ENCODE measurements at places on chromosomes 5 and 9.

DNA sequence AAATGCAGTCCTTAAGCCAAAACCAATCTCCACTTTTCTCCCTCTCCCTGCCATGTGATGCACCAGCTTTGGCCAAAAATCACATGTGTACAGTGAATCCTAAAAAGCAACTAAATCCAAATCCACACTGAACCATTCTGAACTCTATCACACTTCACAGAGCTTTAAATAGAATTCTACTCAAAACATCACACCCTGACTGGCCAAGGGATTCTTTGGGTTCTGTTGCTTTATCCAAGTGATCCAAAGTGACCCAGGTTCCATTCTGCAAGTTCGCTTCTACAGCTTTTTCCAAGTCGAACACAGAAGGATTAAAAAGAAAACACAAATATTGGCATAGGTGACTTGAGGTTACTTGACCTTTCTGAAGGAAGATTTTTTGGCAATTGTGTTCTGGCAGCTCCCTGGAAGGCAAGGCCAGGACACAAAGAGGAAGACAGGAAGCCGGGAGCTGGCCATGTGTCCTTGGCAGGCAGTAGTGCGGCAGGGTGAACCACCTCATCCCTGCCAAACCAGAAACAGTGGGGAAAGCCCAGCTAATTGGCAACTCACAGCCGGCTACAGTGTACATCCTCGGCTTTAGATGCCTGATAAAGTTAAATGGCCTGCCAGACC lies 115.0 kb downstream of the NFIB start:
- no peak for DNase-seq

DNA sequence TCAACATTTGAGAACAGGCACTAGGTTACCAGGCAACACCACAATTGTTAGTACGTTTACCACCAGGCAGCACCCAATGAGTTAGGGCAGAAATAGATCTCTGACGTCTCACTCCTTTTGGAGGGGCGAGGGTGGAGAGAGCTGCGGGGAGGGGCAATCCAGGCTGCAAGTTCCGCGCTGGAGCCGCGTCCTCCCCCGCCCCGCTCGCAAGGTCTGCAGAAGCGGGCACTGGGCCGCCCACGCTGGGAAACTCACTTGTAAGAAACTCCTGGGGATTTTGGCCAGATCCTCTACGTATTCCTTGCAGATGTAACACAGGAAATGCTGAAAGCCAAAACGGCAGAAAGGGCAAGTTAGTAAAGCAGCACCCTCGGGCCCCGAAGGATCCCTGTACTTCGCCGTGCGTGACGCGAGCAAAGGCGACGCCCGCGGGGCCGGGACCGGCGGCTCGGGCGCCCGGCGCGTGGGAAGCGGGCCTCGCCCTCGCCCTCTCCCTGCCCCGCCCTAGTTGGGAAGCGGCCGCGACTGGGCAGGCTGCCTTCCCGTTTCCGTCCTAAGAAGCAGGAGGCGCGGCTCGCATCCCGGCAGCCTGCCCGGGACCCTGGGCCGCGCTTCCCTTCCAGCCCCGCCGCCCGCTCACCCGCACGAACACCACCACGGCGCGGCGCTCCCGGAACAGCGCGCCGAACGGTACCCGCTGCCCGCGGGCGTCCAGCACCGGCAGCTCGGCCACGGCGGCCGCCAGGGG lies 493 bp downstream of the PRXL2C start:
- peak; percentile 69 for DNase-seq

DNA sequence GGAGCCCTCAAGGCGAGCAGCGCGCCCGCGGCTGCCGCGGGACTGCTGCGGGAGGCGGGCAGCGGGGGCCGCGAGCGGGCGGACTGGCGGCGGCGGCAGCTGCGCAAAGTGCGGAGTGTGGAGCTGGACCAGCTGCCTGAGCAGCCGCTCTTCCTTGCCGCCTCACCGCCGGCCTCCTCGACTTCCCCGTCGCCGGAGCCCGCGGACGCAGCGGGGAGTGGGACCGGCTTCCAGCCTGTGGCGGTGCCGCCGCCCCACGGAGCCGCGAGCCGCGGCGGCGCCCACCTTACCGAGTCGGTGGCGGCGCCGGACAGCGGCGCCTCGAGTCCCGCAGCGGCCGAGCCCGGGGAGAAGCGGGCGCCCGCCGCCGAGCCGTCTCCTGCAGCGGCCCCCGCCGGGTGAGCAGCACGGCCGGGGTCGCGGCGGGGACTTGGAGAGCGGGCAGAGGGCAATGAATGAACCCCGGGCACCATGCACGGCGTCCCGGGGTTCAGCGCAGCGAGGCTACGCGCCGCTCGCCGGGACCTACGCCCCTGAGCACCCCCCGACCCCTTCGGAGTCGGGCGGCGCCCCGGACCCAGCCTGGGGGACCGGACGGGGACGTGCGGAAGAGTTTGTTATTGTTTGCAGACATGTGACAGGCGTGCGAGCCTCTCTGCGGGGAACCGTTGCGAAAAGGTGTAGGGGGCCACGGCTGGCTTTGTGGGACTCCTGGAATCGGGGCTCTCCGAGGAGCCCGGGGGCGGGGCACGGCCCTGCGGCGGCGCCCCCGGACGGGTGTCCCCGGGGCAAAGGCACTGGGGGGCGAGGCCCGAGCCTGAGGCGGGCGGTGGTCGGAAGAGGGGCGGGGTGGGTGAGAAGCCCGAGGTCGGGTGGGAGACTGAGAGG lies 553 bp downstream of the MAP3K1 start:
- peak; percentile 54 for DNase-seq

DNA sequence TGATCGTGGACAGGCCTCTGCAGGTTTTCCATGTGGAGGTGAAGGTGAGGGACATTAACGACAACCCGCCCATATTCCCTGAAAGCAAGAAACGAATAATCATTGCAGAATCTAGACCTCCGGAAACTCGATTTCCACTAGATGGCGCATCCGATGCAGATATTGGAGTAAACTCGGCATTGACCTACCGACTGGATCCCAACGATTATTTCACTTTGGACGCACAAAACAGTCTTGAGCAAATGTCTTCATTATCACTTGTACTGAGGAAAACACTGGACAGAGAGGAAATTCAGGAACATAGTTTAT lies 621 bp downstream of the PCDHA13 start:
- DNase-seq: no peak

- DNase-seq: no peak
Observed at GRCh38 chr9:13804532-13804931, 509.4 kb downstream of the NFIB start.

- DNase-seq: no peak
Observed at GRCh38 chr5:18141222-18141621, 507.0 kb downstream of the TAF11L14 start.

DNA sequence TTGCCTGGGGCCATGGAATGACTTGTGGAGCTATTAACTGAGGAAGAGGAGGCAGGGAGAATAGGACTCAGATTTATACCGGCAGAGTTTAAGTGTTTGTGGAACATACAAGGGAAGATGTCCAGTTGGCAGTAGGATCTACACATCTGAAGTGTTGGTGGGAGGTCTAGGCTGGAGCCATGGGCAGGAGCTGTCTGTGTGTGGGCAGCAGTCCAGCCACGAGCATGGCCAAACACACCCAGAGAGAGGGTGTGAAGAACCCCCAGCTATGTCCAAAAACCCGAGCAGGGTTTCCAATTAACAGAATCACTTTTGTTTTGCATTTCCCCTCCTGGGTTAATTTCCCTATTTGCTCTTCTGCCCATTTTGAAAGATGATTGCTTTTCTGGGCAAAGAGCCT lies 393.7 kb downstream of the CDK5RAP2 start:
- no peak for DNase-seq

GRCh38 chr9:9961487-9961886 lies 651.3 kb downstream of the PTPRD start:
- DNase-seq: no peak

DNA sequence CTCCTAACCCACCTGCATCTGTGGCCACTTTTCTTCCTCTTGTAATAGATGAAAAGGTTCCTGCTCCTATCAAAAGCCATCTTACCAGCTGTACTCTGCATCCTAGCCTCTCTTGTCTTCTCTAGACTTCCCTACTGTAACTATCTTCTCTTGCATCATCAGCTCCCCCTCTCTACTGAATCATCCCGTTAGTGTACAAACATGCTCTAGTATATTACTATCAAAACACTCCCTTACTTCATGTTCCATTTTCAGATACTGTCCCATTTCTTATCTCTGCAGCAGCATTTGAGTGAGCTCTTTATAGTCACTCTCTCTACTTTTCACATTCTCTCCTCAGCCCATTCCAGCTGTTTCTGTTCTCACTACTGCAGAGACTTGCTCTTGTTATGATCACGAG lies 2.8 kb downstream of the SRA1 start:
- no peak for DNase-seq

DNA sequence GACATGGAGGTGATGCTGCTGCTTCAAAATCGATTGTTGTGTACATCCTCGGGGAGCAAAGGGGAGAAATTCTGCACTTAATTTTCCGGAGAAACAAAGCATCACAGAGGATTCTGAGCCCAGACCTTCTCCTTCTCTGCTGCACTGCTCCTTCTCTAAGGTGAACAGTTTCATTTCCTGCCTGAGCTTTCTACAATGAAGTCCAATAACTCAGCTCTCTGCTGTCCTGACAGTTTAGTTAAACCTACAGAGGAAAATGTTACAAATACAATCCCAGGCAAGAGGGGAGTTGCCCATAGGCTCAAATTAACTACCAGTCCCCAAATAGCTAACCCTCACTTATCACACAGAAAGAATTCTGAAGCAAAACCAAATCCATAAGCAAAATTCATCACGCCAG lies 206.3 kb downstream of the EFNA5 start:
- DNase-seq: no peak

DNA sequence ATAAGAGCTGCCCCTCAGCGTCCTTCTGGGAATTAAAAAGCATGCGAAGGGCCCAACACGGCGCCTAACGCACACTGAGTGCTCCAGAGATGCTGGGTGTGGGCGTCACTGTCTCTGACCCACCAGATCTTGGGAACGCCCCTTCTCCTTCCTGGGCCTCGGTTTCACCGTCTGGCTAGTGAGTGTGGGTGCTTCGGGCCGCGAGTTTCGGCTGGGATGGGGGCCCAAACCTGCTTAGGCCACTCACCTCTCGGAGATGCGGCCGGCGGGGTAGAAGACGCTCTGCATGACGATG lies 3.7 kb downstream of the PIP5KL1 start:
- DNase-seq: peak; percentile 38

GRCh38 chr5:115977988-115978387 lies 15.7 kb downstream of the LVRN start:
- no peak for DNase-seq

DNA sequence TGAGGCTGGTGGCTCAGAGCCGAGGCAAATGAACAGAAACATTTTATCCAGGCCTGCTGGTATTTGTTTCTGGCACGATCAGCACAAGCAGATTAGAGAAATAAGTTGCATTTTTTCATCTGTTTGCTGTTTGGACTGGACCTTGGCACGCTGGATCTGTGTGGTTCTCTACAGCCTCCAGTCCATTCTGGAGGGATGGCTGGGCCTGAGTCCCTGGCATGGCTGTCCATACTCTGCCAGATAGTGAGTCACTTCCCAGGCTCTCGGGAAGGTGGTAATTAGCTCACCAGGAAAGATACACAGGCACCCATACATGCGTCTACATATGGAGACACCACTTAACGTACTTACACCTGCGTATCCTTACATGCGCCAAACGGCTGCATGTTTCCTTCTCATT lies 78.6 kb downstream of the SPRY4 start:
- DNase-seq: no peak

GRCh38 chr5:97338729-97339128 lies 155.7 kb upstream of the RIOK2 start:
- DNase-seq: no peak

DNA sequence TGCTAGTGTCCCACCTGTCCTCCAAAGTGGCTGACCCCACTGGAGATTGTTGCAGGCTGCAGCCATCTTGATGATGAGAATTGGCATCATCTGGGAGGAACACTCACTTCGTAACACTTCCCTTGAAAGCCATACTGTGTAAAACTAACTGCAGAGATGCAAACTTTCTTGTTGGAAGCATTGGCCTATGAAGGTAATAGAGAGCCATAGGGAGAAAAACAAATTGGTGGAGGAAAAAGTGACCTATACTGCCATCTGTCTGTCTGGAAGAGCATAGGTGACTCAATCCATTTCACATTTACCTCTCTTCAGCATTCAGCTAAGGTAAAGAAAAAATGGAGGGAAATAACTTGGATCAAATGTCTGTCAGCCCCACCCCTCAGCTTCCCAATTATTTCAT lies 473.4 kb downstream of the NTRK2 start:
- DNase-seq: no peak

GRCh38 chr5:96885518-96886338 lies 9.4 kb downstream of the ERAP2 start:
- peak; percentile 44 for DNase-seq

DNA sequence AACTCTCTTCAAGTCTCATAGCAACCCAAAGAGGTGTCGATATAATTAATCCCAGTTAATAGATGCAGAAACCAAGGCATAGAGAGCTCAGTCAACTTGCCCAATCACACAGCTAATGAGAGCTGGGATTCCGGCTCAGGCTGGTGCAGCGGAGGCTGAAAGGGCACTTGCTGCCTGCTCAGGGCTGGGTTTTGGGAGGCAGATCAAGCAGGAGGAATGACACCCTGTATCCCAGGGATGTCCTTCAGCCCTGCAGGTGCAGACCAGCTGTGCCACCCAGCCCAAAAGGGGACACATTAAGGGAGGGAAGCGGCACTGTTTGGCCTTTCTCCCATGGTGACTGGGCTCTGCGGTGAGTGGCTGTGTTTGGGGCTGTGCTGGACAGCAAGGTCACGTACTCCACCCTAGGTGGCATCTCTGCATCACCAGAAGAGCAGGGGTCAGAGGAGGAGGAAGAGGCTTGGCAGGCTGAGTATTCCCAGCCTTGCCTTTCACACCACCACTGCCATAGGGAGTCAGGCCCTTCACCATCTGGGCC lies 124.1 kb downstream of the MVB12B start:
- DNase-seq: no peak

- no peak for DNase-seq
Observed at GRCh38 chr5:130884023-130884422, 281.0 kb downstream of the HINT1 start.

- peak; percentile 46 for DNase-seq
Observed at GRCh38 chr5:112551419-112552032, 132.4 kb upstream of the EPB41L4A start.

GRCh38 chr5:177553671-177554429 lies 513 bp downstream of the FAM193B start:
- DNase-seq: peak; percentile 57

DNA sequence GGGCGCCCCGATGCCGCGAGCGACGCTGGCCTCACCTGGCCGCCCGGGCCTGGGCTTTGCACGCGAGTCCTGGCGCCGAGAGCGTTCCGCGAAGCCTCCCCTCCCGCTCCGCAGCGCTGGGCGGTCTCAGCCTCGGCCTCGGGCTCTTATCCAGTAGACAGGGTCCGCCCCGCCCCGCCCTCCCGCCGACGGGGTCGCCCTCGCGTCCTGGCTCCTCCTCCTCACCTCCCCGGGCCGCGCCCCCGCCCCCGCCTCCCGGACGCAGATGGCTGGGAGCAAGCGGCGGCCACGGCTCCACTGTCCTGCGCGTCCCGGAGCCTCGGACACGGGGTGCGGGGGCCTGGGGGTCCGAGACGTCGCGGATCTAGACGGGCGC lies at the start of gene SLC6A3:
Gene SLC6A3 (minus strand): TSS at position 128 of the 376 bp plus-strand sequence. CDS start 2,243 bp downstream, outside the sequence.
- peak; percentile 24 for DNase-seq

DNA sequence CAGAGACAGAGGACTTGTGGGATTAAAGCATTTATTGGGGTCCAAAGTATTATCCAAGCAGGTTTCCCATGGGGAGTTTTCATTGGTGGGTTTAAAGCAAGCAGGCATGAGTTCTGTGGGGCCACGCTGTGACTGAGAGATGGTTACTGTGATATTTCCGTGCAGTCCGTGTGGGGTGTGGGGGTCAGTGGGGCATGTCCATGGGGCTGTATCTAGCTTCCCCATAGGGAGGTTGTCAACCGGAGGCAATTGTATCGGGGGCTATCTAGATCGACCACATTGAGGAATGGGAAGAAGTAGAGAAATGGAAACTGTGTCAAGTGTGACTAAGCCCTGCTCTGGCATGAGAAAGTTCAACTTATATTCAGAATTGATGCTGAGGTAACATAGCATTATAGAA lies 7.1 kb upstream of the RPS23 start:
- DNase-seq: no peak
